IMR-90 (cell line): ENCODE measurements at places on chromosomes 5 and 9.

GRCh38 chr9:130106860-130107233, 53.1 kb downstream of the GPR107 start:
- no peak for DNase-seq

GRCh38 chr5:54275361-54275760, 35.0 kb downstream of the ARL15 start:
- DNase-seq: peak; percentile 65

GRCh38 chr9:134388289-134388808, 62.1 kb downstream of the RXRA start:
- peak; percentile 45 for DNase-seq

- DNase-seq: peak; percentile 46
Observed at GRCh38 chr5:119386596-119387344, 31.0 kb downstream of the TNFAIP8 start.

GRCh38 chr5:153209016-153209415, 281.5 kb upstream of the GRIA1 start:
- no peak for DNase-seq

DNA sequence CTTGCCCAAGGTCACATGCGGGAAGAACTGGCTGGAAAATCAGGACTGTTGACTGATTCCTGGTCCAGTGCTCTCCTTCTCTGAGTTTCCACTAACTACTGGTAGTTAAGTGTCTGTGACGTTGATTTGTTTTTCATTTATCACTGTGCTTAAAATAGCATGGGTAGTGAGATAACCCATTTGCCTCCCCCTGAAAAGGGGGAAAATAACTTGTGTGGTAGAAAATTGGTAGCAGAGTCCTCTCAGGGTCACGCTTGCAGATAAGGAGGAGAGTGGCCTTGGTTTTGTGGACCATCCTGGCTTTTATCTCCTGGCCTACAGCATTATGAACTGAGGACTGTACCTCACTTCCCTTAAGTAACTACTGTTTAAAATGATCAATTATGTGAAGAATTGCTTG, 10.9 kb downstream of the FUBP3 start:
- no peak for DNase-seq
